COR-L47 (cell line): ENCODE measurements at places on chromosomes 13 and 19.
A peak's percentile ranks its signal among the peaks of the same experiment; 100 is the strongest.

DNA sequence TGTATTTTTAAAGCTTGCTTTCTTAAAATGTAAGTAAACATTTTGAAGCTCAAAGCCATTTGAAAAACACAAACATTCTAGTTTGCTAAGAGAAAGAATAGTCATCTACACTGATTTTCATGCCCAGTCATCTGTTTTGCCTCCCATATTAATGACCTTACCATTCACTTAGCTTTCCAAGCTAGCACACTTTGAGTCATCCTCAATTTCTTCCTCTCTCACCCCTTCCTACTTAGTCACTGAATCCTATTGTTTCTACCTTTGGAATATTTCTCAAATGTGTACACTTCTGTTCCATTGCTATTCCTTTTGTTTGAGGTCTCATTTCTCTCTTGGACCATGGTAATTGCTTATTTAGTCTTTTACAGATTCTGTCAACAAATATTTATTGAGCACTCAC lies 7.3 kb upstream of the HS6ST3 start:
- no peak for DNase-seq

DNA sequence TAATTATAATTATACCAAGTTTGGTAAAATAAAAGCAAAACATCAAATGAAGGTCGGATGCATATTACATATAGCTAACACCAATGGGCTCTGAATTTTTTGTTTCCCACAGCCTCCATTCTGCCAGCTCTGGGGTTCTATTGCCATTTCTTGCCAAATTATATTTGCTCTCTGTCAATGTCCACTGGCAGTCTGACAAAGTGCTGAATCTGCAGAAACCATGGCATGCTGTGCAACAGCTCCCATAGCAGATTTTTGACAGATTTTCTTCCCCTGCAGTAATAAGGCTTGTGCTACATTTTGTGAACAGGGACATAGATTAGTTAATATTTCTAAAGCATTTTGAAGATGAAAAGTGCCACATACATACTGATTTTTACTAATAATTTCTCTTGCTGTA lies 1102.1 kb downstream of the DIAPH3 start:
- no peak for DNase-seq

DNA sequence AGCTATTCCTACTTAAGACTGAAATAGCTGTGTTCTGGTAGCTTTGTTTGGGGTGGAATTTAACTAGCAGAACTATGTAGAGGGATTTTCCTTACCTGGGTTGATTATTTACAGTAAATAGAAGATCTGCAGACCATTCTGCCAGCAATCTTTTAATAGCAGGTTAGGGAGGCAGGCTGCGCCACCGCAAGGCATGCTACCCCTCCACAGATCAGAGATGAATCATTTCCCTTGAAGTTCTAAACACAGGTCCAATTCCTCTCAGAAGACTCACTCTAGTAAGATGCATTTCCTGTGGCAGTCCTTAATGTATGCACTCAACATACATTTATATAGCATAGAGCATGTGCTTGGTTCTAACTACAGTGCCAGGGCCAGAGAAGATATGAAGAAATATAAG lies 109.0 kb downstream of the TNFRSF19 start:
- no peak for DNase-seq

- DNase-seq, result peak; percentile 91
Measured at GRCh38 chr13:112968380-112968909, 569 bp upstream of the MCF2L start.

DNA sequence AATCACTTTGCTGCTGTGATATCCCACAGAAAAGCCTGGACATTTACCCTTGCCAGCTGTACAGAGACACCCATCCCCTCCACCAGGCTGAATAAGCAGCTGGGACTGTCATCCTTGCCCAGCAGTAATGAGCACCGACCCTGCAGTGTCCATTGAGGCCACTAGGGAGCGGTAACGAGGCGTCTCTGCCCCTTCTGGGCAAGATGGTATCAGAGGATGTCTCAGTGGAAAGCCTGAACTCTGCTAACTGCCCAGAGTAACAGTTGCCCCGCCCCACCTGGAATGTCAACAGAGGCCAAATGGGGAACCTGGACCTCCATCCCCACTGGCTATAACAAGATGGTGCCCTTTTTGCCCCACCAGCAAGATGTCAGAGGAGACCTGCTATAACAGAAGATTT lies 22.8 kb upstream of the CEACAM20 start:
- no peak for DNase-seq

DNA sequence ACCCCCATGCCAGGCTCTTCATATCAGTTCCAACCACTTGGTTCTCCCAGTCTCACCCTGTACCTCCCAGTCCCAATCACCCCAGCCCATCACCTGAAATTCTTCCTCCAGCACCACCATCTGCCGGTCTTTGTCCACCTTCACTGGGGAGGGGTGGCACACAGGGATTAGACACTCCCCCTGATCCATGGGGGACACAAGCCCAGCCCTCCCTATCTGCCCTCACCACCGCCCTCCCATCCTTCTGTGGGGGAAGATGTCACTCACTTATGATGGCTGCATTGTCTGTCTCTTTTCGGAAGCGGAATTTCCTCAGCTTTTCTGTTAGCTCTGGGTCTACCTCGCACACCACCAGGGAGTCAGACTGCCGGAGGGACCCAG lies 685 bp downstream of the GMFG start:
- no peak for DNase-seq

GRCh38 chr19:6252066-6252465 lies 27.7 kb downstream of the MLLT1 start:
- DNase-seq, result no peak

DNA sequence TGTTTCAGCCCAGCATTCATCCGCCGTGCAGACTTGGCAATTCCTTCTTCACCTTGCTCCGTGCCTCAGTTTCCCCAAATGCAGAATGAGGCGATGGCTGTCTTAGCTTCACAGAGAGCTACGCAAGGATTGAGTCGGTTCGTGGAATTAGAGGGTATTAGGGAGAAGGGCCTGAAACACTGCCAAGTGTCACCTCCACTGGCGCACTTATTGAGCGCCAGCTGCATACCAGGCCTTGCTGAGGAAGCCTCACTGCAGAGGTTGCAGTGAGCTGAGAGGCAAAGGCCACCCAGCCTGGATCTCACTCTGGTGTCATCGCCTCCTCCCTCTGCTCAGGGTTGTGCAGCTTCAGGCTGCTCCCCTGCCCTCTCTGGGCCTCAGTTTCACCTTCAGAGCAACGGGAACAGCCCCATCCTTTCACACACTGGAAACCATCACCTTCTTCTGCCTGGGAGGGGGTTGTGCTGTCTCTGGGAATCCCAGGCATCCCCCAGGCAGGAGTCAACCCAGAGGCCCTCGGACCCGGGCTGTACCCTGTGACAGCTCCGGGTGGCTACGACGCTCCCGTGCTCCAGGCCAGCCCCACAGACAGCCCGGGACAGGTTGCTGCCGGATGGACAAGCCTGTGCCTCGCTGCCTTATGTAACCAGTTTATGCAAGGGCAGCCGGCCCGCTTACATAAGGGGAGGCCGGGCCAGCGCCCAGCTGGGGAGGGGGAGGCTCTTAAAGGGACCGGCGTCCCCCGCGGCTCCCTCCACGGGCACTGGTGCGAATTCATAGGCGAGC lies 31.9 kb downstream of the NFIC start:
- DNase-seq, result no peak

- peak; percentile 82 for DNase-seq
Measured at GRCh38 chr13:75458696-75459422, 23.1 kb downstream of the TBC1D4 start.

DNA sequence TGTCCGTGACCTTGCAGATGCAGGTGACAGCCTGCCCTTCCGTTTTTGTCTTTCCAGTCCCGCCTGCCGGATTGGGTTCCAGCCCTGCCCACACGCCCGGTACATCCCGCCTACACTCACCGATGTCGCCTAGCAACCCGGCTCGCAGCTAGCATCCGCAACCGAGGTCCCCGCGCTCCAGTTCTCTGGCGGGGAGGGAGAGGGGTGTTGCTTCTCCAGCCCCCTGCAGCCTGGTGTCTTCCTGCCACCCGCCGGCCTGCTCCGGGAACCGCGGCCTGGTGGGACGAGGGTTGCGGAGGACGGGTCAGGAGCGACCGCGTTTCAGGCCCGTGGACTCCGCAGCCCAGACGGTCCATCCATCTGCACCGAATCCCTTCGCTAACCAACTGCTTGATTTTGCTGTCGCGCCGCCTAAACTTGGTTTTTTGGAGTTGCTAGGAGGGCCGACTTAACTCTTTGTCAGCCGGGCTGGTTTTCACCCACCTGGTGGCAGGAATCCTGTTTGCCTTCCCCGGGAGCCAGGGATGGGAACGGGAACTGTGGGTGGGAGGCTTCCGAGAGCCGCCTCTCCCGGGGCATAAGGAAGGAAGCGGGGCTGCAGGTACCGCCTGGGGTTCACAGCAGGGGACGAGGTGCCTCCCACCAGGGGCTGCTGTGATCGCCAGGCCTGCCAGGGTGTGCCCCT lies 15.4 kb upstream of the MATK start:
- peak; percentile 69 for DNase-seq

- DNase-seq, result no peak
Measured at GRCh38 chr13:70908795-70909194, 800.5 kb upstream of the KLHL1 start.

DNA sequence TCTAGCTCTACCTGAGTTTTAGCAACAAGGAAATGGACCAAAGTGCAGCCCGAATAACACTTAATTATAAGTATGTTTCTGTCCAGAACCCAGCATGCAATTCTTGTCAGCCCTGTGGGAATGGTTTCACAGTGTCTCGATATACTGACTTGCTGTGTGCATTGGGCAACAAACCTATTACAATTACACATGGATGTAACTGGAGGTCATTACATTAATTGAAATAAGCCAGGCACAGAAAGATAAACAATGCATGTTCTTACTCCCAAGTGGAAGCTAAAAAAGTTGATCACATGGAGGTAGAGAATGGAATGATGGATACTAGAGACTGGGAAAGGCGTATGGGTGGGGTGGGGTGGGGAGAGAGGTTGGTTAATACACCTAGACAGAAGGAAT lies 5.1 kb upstream of the CYP2S1 start:
- no peak for DNase-seq

GRCh38 chr19:35811317-35812219 lies 1.1 kb downstream of the PRODH2 start:
- DNase-seq, result no peak

- no peak for DNase-seq
Measured at GRCh38 chr13:19981685-19982238, 23.2 kb downstream of the ZMYM2 start.

DNA sequence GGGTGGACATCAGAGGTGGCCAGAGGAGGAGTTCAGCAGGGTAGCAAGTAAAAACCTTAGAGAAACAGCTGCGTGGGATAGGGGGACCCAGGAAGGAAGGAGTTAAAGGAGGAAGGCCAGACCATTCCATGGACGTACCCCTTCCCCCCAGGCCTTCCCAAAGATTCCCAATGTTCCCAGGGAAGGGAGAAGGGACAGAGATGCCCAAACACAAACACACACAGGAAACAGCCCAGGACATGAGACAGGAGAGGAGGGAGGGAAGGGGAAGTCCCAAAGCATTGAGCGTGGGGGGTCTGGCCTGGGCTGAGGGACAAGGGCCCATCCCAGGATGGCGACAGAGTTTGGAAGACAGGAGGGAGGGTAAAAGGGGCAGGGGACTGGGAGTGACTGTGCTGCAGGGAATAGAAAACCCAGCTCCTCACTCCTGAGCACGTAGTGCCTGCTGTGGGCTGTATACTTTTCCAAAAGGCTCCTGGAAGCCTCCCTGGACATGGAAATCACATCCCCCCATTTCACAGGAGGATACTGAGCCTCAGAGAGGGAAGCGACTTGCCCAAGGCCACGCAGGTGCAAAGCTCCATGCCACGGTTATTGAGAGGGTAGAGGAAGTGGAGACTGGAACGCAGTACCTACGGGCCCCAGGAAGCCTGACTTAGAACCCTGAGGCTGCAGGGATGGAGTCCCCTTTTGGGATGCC lies 1.1 kb downstream of the SYDE1 start:
- DNase-seq, result no peak

- no peak for DNase-seq
Measured at GRCh38 chr19:16370641-16371391, 46.2 kb downstream of the KLF2 start.

- DNase-seq, result no peak
Measured at GRCh38 chr13:83508771-83509301, 373.4 kb downstream of the SLITRK1 start.

- DNase-seq, result no peak
Measured at GRCh38 chr13:42174344-42175162, 97.4 kb upstream of the AKAP11 start.

GRCh38 chr13:83622422-83622784 lies 259.9 kb downstream of the SLITRK1 start:
- DNase-seq, result no peak

GRCh38 chr13:92769046-92769445 lies 457.6 kb upstream of the GPC6 start:
- DNase-seq, result no peak

DNA sequence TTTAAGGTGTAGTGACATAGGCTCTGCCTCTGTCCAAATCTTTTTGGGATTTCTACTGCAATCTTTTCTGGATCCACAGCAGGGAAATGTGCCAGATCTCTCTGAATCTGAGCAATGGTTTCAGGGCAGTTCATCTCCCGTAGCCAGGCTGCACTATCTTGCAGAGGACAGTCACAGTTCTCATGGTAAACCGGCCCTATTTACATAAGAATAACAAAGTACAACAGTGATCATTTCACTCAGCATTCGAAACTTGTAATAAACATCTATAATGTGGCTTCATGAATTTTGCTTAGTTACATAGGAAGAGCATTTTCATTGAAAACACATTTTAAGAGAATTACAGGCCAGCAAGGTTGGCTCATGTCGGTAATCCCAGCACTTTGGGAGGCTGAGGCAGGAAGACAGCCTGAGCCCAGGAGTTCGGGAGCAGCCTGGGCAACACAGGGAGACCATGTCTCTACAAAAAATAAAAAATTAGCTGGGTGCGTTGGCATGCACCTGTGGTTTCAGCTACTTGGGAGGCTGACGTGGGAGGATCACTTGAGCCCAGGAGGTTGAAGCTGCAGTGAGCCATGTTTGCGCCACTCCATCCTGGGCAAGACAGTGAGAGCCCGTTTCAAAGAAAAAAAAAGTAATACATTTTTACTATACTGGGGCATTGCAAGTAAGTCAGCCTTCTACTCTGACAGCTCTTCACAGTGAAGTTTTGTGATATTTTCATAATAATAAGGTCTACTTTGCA lies 5.0 kb downstream of the POGLUT2 start:
- DNase-seq, result no peak

- DNase-seq, result no peak
Measured at GRCh38 chr13:74978591-74978990, 503.4 kb downstream of the TBC1D4 start.

DNA sequence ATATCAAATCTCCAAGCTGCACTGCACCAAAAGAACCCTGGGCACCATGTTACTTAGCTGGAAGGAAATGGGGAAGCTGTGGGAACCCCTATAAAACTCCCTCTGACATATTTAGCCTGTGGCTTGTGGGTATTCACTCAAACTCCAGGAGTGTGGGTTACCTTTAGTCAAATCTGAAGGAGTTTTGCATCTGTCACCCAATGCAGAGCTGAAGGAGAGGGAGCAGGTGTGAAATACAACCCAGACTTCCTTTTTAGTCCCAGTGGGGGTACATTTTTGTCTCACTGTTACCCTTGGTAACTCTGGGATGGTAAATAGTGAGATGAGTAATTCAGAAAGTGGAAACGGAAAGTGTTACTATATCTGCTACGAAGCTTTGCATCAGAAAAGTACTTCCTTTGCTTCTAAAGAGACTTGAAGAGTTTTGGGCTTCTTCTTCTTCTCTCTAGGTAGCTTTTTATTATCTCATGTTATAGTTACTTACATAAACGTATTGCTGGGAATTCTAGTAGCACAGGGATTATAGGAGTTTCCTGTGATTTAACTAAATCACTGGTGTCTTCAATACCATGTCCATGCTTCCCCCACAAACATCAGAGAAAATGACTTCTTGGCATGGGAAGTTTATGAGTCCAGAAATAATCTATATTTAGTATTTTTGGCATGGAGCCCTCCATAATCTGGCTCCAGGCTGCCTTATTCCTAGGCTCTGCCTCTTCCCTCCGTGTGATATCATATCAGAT lies 105.9 kb downstream of the AKAP11 start:
- DNase-seq, result no peak
